ENCODE measurements at places on chromosomes 1 and 21.

DNA sequence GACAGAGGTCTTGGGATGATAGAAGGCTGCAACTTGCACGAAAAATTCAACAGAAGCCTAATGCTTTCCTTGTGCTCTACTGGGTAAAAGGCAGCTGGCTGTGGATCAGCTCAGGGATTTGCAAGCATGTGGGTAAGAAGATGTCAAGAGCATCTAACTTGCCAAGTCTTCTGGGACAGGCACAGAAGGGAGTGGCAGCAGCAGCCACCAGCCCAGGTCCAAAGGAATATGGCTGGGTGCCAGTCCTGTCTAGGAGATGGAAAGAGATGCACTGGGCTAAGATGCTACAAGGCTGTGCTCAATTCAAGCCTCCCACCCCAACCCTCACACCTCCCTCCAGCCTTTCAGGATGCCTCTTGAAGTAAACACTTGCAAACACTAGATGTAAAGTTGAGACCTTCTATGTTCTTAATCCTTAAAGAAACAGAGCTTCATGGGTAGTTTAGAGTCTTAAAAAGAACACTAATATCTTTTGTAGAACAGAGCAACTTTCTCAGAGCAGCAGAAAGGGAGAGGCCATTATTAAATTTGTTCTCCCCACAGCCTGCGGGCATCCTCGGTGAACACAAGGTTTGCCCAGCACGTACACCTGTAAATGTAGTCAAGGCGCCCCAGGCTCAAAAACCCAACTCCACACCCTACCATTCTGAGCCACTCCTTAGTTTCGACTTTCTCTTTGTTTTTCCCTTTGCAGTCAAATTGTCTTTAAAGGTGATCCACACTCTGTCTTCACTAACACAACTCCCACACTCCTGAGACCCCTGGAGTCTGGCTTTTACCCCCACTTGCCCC, 64.6 kb upstream of the BCAR3 start:
- no peak for DNase-seq

DNA sequence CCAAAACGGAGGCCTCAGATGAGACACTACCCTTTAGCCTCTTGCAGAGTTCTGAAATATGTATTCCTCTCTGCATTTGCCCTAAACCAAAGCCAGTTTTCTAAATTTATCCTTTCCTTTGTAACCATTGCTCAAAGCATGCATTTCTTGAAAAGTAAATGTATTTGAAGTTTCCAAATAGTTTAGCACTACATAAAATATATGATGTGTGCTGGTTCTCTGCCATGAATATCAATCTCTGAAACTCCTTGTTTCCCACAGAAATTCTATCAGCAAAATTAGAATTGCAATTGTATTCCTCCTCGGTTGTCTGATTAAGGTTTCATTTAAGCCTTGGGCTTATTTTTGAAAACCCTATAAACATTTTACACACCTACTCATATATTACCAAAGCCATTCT, 137.1 kb upstream of the SYT6 start:
- no peak for DNase-seq

GRCh38 chr1:162536511-162536910, 25.0 kb upstream of the UAP1 start:
- DNase-seq, result no peak

- DNase-seq, result no peak
Observed at GRCh38 chr1:98931128-98931835, 73.4 kb downstream of the PLPPR5 start.

DNA sequence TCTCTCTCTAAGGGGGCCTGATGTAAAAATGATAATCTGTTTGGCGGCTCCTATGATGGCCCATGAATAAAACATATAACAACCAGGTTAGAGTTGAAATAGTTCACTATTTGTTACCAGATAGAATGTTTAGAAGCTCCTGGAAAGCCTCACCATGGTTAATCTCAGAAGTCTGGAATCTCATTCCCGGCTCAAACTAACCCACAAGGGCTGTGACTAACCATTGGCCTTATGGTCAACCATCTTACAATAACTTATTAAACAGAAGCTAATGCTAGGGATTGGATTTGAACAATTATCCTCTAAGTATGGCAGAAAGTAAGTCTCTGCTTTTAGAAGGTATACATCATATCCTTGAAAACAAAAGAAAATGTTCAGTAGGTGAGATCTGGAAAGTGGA, 134.1 kb upstream of the ADGRL2 start:
- DNase-seq, result no peak

- DNase-seq, result no peak
Observed at GRCh38 chr1:247411621-247412327, 4.2 kb upstream of the NLRP3 start.

- no peak for DNase-seq
Observed at GRCh38 chr1:244074559-244075171, 23.6 kb downstream of the ZBTB18 start.

GRCh38 chr21:46581780-46582307, 23.0 kb downstream of the S100B start:
- no peak for DNase-seq

- DNase-seq, result no peak
Observed at GRCh38 chr1:236699366-236699765, 13.1 kb downstream of the ACTN2 start.

GRCh38 chr1:17347769-17348592, 24.0 kb upstream of the PADI6 start:
- peak; percentile 78 for DNase-seq

DNA sequence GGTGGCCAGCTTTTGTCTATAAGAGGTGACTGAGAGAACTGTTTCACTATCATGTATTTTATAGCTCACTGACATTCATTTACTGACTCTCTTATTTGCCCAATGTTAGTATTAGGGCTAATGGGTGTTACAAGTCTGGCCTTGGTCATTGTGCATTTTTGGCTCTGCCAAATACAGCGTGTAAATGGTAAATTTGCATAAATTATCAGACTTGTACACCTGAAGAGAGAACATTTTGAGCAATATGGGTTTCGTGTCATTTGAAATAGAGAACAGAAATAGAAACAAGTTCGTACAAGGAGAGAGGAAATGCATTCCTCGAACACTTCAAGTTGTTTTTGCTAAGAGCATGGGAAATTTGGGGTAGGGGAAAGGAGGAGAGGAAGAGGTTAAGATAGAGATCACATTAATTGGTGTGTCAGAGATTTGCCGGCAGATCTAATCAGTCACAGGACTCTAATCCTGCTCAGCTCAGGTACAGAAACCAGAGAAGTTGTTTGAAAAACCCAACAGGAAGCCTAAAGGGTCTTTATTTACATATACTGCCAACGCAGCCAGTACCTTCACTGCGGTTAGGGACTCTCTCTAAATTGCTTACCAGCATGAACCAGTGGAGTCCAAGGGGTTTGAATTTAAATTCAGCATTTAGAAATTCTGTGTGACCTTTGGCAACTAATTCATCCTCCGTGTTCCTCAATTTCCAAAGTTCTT, 261.5 kb downstream of the GPATCH2 start:
- DNase-seq, result no peak

DNA sequence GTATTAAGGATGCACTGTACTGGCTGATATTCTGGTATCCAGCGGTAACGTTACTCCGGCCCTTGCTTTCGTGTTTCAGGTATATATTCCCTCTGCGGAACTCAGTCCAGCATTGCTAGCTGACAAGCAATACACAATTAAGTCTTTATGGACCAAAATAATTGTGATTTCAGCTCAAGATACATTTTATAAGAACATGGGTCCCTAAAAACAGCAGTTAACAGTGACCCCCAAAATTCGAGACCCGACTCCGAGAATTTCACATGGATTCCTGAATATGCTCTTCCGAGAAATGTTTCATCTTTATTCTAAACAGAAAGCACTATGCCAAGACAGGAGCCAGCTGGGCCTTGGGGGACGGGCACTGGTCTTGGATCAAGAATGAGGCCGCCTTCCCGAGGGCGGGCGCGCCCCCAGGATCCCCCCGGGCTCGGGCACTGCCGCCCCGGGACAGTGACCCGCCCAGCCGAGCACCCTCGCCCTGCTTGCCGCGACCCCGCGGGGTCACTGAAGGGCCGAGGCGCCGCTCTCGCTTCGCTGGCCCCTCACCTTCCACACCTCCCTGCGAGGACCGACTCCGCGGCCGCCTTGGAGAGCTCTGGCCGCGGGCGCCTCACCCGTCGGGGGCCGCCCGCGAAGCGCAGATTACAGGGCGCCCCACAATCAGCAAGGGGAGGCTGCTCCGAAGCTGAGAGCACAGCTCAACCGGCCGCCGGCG, 610 bp downstream of the SCYL3 start:
- DNase-seq, result no peak

DNA sequence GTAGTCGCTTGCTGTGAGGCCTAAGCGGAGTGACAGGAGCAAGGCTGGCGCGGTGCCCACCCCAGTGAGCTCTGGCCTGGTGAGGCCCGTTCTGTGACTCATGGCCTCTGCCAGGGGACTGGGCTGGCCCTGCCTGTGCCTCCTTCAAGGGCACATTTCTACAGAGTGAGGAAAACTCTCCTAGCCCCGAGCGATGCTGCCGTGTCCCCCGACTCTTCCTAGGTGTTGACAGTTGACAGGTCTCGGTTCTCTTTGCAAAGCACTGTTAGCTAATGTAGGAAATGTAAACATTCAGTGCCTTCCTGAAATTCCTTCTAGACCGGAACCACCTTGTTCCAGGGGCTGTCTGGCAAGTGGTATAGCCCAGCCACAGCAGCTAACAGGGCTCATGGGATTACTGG, 43.9 kb downstream of the ABCG1 start:
- DNase-seq, result no peak

DNA sequence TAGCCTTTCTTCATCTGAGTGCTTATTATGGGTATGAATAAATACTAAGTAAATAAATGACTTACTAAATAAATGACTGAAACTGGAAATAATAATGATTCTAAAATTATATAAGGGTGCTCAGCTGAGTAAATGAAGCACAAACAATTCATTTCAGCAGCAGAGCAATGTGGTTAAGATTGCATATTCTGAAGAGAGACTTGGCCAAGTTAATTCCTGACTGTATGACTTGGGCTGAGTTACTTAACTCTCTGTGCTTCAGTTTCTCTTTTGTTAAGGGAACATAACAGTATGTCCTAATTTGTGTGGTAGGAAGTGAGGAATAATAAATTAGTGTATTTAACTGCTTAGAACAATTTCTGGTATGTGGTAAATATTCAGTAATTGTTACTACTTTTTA, 19.1 kb downstream of the AGL start:
- DNase-seq, result no peak

GRCh38 chr1:101960142-101960541, 36.6 kb downstream of the OLFM3 start:
- no peak for DNase-seq

DNA sequence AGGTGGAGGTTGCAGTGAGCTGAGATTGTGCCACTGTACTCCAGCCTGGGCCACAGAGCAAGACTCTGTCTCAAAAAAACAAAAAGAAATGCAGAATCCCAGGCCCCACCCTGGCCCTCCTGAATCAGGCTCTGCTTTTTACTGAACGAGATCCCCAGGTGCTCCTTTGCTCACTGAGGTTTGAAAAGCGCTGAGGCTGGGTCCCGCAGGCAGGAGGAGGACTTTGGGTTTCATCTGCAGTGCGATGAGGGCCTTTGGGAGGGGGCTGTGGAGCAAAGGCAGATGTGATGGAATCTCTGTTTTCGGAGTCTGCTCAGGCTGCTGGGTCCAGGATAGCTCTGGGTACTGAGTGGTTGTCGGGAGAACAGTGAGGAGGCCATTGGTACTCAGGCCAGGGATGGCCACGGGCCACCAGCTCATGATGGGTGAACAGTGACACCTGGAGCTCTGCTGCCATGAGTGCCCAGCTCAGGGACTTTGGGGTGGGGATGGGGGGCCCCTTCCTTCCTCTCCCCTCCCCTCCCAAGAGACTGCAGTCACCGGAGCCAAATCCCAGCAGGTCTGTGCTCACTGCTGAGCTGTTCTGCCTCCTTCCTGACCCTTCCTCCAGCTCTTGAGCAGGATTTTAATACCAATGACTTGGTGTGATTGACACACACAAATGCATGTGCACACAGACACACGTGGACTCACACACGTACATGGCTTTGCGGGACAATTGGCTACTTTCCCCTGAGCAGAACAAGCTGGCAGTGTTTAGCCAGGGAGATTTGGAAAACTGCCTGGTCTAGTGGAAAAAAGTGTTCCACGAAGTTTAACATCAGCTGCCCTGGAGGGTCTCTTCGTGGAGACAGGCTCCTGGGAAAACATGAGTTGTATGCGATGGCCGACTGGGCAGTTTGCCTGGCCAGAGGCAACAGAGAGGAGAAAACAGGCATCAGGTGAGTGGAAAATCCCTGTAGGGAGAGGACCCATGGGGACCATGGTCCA, 3.6 kb upstream of the DHRS3 start:
- no peak for DNase-seq

DNA sequence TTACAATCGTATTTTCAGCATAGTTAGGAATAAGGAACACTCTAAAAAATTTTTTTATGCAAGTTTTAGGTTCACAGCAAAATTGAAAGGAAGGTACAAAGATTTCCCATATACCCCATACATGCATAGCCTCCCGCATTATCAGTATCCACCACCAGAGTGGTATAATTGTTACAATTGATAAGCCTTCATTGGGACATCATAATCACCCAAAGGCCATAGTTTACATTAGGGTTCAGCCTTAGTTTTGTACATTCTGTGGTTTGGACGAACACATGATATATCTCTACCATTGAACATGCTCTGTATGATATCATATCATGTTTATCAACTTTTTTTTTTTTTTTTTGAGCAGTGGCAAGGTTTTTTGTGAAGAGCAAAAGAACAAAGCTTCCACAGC, 180.0 kb downstream of the SDCCAG8 start:
- DNase-seq, result no peak

- no peak for DNase-seq
Observed at GRCh38 chr21:17438635-17439034, 74.2 kb upstream of the CXADR start.

- DNase-seq, result no peak
Observed at GRCh38 chr1:9444532-9444931, 94.7 kb upstream of the SLC25A33 start.

DNA sequence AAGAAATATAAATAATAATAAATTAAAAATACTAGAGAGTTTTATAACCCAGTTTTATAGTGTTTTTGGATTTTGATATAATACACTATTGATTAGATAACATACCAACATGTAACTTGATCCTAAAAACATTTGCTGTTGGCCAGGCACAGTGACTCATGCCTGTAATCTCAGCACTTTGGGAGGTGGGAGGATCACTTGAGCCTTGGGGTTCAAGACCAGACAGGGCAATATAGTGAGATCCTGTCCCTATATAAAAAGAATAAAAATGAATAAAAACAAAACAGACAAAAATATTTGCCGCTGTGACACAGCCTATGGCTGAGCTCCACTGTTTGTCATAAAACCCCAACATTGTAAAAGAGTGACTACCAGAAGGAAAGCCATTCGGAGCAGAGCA, 26.1 kb downstream of the VPS13D start:
- DNase-seq, result no peak

DNA sequence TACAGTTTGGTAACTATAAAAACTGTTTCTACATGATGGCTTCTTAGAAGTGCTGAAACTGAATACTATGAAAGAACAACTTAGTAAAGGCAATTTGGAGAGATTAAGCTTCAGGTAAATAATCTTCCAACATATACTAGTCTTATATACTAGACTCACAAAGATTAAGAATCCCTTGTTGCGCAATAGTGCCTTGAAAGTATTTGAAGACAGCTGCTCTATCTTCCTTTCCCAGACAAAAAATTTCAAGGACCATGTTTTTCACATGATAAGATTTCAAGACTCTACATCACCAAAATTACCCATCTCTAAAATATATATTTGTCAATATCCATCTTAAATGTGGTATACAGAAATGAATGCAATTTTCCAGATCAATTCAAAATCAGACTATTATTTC, 37.7 kb upstream of the ASPM start:
- DNase-seq, result peak; percentile 42

- DNase-seq, result no peak
Observed at GRCh38 chr1:216140730-216141524, 282.3 kb downstream of the USH2A start.
